ENCODE measurements at places on chromosomes 7 and 10.

DNA sequence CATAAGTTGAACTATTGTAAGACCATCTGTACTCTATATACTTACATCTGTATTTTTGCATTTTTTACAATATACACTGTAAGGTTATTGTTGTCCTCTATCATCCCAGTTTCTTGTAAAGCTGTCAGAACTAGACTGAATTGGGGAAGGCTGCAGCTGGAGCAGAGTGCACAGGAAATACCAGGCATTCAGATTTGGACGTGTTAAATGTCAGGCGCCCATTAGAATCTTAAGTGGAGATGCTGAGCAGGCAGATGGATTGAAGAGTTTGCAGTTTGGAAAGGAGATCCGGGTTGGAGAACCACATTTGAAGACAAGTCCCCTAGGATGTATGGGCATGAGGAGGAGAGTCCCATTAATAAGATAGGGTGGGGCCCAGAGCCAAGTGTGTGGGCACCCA is 40.4 kb downstream of the MTURN start:
- no peak for DNase-seq

GRCh38 chr10:26621243-26621888 is 76.1 kb upstream of the PDSS1 start:
- no peak for DNase-seq

- DNase-seq: no peak
Measured at GRCh38 chr7:75719626-75720025, 19.1 kb downstream of the HIP1 start.

DNA sequence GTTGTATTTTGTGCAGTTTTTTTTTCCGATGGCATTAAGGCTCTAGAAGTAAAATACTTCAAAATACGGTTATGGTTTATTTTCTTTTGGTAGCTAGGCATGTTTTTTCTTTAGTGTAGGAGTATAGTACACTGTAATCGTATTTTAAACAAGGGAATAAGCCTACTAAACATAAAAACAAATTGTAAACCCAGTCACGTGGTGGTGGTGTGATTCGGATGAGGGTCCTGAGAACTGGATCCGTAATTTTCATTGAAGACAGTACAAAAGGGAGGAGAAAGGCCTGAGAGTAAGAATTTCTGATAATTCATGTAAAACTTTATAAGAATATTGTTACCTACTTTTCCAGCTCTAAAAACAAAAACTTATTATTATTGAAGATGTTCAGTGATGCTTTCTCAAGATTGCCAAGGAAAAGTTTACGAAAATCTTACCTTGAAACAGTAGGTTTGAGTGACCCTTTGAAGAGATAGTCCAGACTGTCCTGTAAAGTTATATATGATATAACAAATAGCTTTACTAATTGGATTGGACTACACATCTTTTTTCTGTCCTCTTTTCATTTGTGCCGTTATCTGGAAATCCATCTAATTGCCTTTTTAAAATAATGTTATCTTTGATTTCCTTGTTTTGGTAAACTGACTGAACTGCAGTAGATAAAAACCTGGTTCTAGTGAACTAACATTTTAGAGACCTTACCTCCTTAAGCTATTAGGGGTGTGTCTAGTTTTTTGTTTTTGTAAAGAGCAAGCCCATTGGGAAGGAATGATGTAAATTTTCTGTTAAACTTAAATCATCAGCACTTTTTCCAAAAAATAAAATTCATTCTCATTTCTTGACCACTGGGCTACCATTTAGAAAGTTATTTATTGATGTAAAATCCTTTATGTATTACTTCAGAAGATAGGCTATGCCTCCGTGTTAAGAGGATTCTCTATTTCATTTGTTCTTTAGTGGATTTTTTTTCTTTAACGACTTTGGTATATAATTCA is 1.0 kb upstream of the PBLD start:
- DNase-seq: no peak

- DNase-seq: no peak
Measured at GRCh38 chr7:21915140-21915539, 30.6 kb downstream of the CDCA7L start.

GRCh38 chr10:133230387-133231195 is 574 bp downstream of the UTF1 start:
- DNase-seq: no peak

- DNase-seq: no peak
Measured at GRCh38 chr7:27700501-27700900, 37.8 kb upstream of the HIBADH start.

DNA sequence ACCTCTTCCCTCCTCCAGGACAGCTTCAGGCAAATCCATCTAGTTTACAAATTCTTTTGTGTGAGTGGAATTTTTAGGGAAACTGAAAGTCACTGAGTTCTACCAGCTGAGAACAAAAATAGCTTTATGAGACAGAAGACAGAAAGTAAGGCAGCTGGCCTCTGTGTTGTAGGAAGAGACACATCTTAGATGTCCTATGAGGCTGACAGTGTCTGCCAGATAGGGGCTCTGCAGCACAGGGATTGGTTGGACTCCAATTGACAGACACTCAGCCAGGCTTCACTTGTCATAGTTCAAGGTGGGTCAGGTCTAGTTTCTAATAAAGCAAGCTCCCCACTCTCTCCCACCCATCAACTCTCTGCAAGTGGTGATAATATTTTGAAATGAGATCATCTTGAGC is 574.9 kb downstream of the CCSER2 start:
- DNase-seq: no peak

GRCh38 chr7:159033956-159034355 is 110.7 kb downstream of the VIPR2 start:
- DNase-seq: no peak

GRCh38 chr10:51001587-51001986 is 72.7 kb upstream of the PRKG1 start:
- no peak for DNase-seq

DNA sequence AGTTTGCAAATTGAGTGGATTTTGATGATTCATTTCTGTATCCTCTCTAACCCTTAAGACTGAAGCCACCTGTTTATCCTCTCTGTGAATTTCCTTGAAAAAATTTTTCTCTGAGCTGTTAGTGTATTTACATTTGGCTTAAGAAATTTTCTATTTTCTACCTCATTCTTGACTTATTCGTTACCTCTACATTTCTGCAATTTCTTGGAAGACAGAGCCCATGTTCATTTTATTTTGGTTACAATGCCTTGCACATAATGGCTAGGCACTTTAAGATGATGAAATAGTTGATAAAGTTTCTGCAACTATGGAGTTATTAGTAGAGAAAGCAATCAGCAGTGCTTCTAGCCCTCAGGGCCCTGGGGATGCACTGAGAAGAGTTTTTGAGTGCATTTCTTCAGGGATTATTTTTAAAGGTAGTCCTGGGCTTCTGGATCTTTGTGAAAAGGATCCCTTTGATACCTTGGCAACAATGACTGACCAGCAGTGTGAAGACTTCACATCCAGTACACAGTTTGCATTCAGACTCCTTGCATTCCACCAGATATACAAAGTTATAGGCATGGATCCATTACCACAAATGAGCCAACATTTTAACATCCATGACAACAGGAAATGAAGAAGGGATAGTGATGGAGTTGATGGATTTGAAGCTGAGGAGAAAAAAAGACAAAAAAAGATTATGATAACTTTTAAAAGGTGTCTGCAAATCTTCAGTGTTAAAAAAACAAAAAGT is 68.2 kb downstream of the CH25H start:
- no peak for DNase-seq

- DNase-seq: no peak
Measured at GRCh38 chr7:55252386-55252785, 112.8 kb upstream of the LANCL2 start.

DNA sequence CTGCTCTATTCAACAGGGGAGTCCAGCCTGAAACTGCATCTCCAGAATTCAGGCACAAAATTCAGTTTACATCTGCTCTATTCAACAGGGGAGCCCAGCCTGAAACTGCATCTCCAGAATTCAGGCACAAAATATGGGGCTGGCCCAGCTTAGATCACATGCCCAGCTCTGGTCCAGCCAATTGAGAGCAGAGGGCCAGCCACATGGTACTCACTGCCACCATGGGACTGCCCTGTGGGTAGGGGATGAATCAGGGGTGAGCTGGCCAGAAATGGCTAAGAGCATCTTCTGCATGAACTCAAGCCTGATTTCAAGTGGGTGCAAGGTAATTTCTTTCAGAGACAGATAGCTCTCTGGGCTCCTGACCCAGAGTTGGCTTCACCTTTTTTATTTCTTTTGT is 156.6 kb upstream of the LYZL2 start:
- DNase-seq: no peak

DNA sequence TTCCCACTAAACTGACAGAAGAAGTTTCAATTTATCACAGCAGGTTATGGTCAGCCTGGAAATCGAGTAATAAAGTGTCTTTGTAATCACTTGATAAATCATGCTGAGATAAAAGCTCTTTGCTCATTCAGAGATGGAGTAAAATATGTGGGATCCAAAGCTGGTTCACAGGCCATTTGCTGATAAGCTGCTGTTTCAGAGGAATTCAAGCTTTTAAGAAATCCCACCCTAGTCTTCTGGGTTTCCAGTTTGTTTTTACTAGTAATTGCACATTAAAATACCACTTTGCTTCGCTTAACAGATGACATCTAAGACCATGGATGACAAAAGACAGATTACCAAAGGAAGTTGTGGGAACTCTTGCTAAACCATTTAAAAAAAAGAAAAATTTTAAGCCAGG is 37.4 kb upstream of the CDK6 start:
- no peak for DNase-seq

GRCh38 chr7:104363355-104363754 is 35.0 kb downstream of the LHFPL3 start:
- DNase-seq: no peak

DNA sequence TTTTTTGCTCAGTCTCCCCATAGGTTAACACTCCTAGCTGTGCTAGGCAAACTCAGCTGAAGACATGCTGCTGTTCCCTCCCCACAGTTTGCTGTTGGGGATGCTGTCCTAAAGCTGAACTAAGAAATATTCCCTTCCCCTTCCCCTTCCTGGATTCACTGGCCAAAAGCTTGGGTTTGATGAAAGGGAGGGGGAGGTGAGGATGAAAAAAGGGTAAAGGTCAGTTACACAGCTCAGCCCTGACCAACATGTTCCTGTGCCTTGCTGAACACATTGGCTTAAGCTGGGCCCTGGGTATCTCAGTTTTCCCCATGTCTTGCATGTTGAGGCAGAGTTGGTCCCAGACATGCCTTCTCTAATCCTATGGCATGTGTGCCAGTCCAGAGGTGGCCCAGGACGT is 15.3 kb downstream of the CCM2 start:
- DNase-seq: no peak

GRCh38 chr10:119483839-119484238 is 58.7 kb downstream of the RGS10 start:
- DNase-seq: no peak

DNA sequence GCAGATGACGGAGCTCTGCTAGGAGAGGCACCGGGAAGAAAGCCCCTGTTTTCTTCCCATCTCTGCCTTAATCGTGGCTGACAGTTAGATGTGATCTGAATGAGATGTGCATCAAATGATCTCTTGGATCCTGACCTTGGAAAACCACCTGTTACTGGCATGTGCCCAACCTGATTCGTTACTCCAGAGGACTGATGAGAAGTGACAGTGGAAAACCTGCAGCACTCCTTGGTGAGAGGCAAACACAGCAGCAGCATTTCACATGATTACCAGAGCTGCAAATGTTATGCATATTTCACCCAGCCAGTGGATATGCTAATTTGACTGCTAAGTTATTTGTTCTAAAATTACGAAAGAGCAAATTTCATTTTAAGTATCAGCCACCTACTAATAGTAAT is 95.3 kb downstream of the PTPRN2 start:
- no peak for DNase-seq

DNA sequence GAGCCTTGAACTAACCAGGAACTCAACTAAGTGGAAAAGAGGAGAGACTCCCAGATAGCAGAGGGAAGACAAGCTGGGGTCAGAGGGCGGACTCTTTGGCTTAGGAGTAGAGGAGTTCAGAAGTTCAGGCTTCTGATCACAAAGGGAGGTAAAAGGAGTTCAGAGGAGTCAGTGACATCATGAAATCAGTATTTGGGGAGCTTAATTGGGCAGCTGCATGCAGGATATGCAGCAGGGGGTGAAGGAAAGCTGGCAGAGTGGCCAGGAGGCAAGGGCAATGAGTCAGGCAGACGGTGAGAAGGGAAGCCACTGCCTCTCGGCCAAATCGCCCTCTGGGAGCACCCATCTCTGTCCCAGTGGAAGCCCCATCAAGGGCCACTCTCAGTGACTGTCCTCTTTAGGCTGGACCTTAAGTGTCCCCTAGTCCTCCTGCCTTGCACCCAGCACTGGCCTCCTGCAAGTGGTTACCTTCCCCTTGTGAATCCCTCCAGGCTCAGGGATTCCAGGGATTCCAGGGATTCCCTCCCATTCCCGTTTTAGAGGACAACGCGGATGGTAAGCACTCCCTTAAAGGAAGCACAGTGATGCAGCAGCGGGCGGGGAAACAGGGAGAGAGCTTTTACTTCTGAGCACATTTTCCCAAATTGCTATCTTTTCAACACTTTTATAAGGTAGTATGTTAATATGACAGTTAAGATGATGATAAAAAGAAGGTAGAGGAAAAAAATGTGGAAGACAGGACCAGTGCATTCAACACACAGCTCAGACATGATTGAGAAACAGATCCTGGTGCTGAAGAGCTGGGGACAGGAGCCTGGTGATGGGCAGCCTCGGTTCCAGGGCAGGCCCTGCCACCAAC is 72.6 kb downstream of the KCNMA1 start:
- no peak for DNase-seq

GRCh38 chr7:38318803-38319416 is 45.5 kb upstream of the TARP start:
- peak; percentile 52 for DNase-seq
